GM12864 (cell line): ENCODE measurements at places on chromosomes 7 and 10.

GRCh38 chr7:79452495-79453265 lies 787 bp downstream of the MAGI2 start:
- no peak for DNase-seq

DNA sequence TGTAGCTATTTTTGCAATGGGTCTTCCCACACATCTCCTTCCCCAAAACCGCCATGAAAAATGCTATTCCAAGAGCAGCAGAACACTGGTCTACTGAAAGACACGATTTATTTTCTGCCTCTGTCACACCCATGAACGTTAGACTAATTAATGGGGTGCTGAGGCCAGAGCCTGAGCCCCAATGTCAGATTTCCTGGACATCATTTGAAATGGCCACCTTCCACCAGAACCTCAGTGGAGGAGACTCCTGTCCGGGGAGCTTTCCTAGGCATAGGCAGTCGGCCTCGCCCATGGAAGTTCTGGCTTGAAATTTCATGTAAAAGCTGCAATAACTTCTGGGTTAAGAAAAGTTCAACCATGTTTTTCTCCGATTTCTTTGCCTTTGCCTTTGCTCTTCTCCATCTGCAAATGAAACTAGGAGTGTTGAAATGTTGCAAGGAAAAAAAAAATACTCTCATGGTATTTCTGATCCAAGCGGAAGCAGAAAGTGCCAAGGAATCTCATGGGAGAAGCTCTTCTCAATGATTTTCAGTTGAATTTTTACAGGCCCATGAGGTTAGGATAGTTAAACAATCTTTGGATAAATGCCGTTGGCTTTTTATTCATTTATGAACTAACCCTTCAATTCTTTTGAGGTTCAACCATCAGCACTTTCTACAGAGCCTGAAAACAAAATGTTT lies 570.8 kb upstream of the MGMT start:
- no peak for DNase-seq

GRCh38 chr7:2241580-2242540 lies at the start of the genes MRM2 and NUDT1:
Gene MRM2 (minus strand): TSS chr7:2242205. CDS start chr7:2242169, 36 bp downstream.
Gene NUDT1 (plus strand): TSS chr7:2242226. CDS start chr7:2244575, 2,349 bp downstream.
- DNase-seq, result no peak

GRCh38 chr10:282294-283139 lies 147.3 kb downstream of the ZMYND11 start:
- no peak for DNase-seq

DNA sequence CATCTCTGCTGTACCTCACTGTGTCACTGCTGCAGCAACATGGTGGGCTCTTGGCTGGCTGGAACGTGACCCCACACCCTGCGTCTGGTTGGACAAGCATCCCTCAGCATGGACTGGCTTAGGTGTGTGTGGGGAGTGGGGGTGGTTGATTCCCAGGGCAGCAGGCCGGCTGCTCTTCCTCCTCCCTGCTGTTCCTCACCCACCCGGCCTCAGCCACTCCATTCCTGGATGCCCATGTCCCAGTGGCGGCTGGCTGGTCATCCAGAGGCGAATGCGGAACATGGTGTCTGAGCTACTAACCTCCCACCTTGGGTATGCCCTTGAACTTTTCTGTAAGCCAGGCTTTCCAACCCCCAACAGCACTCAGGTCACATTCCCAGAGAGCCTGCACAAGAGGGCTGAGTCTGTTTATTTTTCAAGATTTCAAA lies 81.2 kb downstream of the GRK5 start:
- no peak for DNase-seq

DNA sequence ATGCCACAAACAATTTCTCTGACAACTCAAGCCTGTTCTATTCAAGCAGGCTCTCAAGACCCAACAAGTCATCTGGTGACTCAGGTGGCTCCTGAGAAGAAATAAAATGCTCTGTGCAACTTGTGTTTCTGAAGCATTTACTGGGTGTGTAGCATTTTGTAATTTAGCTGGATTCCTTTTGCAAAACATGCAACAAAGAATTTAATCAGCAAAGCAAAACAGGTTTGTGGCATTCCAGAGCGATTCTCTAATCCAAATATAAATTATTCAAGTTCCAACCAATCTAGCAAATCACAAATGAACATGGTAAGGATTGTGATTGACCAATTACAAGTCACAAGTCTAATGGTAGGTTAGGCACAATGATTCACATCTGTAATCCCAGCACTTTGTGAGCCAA lies 39.8 kb upstream of the C10orf67 start:
- no peak for DNase-seq

- DNase-seq, result no peak
Measured at GRCh38 chr10:52853704-52854103, 81.1 kb upstream of the MBL2 start.

- no peak for DNase-seq
Measured at GRCh38 chr7:2999078-2999500, 44.6 kb downstream of the CARD11 start.

DNA sequence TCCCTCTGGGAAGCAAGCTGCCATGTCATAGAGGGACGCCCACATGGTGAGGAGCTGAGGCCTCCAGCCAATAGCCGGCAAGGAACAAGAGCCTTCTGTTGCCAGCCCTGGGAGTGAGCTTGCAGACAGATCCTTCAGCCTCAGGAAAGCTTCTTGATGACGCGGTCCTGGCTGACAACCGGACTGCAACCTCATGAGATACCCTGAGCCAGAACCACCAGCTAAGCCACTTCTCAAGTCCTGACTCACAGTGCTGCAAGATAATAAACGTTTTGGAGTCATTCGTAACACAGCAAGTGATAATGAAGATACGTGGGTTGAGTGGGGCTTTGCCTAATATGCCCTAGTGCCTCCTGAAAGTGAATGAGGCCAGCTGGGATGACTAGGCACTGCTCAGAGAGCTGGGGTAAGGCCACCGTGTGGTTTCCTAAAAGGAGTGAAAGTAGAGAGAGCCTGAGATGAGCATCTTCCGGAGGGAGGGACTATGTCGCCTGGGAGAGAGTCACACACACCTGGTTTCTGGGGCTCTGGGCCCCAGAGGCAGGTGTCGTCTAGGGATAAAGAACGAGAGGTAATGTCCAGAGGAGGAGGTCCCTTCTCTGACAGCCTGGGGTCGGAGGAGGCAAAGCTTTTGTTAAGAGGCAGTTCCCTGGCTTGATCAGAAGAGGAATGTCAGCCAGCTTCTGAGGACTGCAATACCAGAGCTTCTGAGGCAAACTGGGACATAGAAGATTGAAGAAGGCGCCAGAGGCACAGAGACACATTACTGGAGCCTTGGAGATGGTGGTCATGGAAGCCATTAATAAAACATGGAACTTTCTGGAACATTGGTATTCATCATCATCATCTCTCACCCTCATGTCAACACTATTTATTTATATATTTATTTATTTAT lies 53.6 kb downstream of the PYROXD2 start:
- DNase-seq, result peak; percentile 75

GRCh38 chr7:106029451-106029850 lies 66.4 kb downstream of the CDHR3 start:
- no peak for DNase-seq

DNA sequence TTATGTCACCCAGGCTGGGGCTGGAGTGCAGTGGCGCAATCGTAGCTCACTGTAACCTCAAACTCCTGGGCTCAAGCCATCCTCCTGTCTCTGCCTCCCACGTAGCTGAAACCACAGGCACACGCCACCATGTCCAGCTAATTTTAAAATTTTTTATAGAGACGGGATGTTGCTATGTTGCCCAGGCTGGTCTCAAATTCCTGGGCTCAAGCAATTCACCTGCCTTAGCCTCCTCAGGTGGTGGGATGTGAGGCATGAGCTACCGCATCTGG lies 123.2 kb upstream of the PARD3 start:
- no peak for DNase-seq

DNA sequence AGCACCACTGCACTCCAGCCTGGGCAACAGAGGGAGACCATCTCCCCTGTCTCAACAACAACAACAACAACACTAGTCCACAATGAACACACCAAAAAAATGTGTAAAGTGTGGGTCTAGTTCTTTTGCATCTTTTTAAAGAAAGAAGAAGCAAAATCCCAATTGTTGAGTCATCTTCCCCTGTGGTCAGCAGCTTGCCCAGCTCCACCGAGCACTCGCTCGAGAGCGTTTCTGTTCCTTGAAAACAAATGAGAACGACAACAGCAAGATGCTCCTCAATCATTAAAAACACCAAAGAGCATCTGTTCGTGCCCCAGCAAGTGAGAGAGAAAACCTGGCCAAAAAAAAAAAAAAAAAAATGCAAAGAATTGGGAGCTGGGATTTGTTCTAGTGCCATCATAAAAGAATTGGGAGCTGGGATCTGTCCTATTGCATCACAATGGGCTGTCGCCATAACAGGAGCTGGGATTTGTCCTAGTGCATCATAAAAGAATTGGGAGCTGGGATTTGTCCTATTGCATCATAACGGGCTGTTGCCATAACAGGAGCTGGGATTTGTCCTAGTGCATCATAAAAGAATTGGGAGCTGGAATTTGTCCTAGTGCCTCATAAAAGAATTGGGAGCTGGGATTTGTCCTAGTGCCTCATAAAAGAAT lies 118.1 kb downstream of the PTPRN2 start:
- DNase-seq, result no peak

DNA sequence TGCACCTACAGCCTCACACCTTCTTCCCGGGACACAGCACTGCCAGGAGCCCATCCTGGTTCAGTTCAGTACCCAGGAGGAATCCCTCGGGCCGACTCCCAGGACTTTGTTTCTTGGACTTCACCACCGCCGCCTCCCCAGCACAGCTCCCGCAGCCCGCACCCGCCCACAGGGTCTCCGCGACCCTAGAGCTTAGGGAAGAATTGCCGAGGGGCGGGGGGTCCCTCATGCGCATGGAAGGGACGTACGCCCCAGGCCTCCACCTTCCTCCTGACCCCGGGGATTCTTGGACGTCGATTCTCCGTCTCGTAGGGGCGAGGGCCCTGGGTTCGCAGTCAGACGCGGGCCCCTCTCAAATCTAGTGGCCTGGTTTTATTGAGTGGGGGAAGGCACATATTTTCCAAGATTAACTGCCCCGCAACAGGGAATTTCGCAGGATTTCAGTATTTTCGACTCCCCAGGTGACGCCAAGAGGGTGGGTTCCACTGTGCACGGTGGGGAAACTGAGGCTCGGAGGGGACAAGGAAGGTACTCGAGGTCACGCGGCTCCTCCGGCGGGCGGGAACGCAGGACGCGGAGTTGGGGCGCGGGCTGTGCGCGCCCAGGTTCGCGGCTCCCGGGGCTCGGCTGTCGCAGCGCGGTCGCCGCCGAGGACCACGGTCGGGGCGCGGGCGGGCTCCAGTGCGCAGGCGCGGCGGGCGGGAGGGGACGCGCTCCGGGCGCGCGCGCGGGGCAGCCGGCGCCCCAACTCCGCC lies at the start of gene ADCY1:
Gene ADCY1, plus strand, starts transcription at position 708 of the 755 bp plus-strand sequence. CDS start 176 bp downstream, outside the sequence.
- DNase-seq, result no peak

- DNase-seq, result no peak
Measured at GRCh38 chr10:125692196-125692595, 9.2 kb upstream of the TEX36 start.

GRCh38 chr10:12396093-12396492 lies 46.7 kb downstream of the CAMK1D start:
- DNase-seq, result no peak

- no peak for DNase-seq
Measured at GRCh38 chr7:155856656-155857055, 44.4 kb upstream of the SHH start.

DNA sequence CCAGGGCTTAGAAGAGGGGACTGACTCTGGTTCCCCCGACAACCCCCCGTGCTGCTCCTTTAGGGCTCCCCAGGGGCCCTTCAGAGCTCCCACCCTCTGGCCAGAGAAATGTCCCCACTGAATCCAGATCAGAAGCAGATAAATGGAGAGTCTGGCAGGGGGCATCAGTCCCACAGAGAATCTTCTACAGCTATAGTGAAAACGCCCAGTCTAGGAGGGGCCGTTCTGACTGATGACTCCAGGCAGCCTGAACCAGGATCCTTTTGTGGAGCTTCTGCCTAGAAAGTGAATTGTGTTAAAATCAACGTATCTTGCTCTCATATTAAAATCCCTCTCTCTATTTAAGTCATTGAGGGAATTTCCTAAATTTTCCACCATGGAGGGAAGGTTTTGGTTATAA lies 471.4 kb downstream of the LRMDA start:
- DNase-seq, result no peak

- DNase-seq, result no peak
Measured at GRCh38 chr7:132472463-132473120, 103.7 kb downstream of the PLXNA4 start.

DNA sequence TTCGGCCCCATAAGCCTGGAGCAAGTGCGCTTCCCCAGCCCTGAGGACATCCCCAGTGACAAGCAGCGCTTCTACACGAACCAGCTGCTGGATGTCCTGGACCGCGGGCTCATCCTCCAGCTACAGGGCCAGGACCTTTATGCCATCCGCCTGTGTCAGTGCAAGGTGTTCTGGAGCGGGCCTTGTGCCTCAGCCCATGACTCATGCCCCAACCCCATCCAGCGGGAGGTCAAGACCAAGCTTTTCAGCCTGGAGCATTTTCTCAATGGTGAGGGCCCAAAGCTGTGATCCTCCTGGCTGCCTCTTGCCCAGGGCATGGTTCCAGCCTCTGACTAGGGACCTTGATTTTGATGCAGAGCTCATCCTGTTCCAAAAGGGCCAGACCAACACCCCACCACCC lies 10.1 kb downstream of the IRF5 start:
- no peak for DNase-seq

- no peak for DNase-seq
Measured at GRCh38 chr7:22907805-22908204, 85.2 kb upstream of the TOMM7 start.

DNA sequence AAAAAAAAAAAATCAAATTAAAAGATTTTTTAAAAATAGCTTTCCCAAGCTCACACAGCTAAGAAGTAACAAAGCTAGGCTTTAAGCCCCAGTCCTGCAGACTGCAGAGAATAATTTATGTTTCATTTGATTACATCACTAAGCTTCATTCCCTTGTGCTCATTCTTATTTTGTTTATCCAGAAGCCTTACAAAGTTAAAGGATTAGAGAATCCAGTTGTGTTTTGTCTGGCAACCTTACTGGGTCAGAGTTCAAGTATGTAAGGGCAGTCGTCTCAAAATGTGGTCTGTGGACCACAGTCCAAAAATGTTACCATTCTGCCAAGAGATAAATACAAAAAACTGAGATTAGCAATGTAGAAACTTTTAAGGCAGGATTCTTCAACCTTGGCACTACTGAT lies 32.1 kb upstream of the EZH2 start:
- DNase-seq, result no peak

DNA sequence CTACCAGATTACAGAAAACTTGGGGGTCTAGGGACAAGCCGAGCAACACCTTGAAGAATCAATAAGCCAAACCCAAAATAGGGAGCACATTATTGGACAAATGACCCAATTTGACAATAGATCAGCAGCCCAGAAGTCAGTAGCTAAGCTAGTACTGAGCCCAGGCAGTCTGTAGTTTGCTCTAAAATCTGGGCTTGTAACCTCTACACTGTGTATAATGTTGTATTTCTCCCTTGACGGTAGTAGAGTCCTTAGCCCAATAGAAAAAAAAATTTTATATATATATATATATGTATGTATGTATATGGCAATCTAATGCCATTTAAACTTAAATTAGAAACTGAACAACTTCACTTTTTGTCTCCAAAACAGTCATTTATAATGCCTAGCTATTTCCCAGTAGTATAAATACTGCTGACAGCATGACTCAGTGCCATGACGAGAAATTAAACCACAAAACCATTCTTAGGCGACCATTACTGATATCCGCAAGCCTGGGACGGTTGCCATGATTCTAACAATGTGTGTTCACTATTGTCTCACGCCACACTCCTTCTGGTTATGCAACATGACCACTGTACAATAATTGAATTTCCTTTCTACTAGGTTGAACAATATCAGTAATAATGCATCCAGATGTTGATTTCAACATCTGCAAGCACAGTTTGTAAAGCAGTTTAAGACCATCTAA lies 110.5 kb downstream of the IPMK start:
- no peak for DNase-seq
